ENCODE measurements at places on chromosomes 13 and 19.
A peak's percentile ranks its signal among the peaks of the same experiment; 100 is the strongest.

GRCh38 chr13:109870696-109871370 is 84.5 kb upstream of the IRS2 start:
- DNase-seq = no peak

DNA sequence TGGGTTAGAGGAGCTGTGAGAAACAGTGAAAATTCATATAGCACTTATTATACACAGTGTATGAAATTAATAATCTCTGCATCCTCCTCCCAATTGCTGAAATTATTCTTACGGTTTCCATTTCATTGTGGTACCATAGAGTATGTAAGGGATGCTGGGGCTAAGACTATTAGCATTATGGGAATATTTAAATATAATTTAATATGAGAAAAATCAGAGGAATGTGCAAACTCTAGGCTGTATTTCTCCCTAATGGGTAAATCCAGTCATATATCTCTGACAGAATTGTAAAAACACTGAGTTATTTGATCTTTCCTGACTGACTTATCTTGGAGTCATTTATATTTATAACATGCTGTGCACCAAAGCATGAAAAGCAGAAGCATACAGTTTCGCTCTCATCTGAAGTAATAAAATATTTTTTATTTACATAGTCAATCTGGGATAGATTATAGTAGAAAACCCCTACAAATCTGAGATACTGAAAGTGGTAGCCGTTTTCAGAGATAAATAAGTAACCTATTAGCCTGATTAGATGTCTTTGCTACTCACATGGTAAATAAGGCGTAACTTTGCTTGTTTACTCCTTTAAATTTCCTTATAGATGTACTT is 34.9 kb downstream of the LRCH1 start:
- no peak for DNase-seq

GRCh38 chr13:111549464-111549863 is 229.0 kb downstream of the TEX29 start:
- DNase-seq = no peak

DNA sequence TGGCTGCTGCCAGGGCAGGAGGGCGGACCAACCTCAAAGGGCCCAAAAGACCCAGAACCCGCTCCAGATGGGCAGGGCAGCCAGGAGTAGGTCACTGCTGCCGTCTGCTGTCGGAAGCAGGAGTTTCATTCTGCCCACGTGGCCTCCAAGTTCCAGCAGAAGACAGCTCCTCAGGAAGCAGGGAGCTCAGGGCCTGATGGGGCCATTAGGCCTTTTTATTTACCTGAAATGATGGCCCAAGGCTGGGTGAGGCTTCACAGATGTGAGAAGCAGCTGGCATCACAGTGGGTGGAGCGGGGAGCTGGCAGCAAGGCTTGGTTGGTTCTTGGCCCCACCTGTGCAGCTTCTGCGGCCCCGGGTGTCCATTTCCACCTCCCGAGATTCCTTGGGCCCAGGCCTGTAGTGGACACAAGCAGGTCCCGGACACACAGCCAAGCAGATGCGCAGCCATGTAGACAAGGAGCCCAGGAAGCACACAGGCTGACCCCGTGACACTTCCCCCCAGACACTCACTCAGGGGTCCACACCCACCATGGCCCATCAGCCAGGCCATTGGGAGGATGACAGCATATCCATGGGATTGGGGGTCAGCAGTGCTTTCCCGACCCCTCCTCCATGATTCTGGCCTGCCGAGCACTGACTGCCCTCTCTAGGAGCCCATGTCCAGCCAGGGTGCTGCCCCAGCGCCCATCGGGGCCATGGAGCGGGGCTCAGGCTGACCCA is 26.4 kb downstream of the C13orf46 start:
- no peak for DNase-seq

DNA sequence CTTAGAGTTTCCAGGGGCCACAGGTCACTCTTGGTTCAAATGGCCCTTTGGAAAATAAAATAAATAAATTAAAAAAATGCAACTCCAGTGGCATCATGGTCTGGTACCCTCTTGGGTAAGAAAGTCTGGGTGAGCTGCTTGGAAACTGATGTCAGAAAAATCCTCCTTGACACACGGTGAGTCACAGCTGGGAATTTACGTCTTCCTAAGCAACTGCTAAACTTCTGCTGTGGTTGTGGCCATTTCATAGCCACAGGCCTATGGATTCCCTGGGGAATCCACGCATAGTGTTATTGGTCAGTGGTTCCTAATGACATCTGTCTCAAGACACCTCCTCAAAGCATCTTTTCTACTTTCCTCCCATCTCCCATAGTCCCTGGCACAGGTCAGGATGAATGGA is 220.8 kb downstream of the COG6 start:
- no peak for DNase-seq

GRCh38 chr19:2096034-2096479 is at the start of gene MOB3A:
Gene MOB3A, minus strand, starts transcription at chr19:2096326. Its CDS starts 17,766 bp downstream, at chr19:2078560.
- peak; percentile 87 for DNase-seq

- DNase-seq = no peak
Observed at GRCh38 chr13:90908792-90909191, 438.7 kb upstream of the MIR17HG start.

DNA sequence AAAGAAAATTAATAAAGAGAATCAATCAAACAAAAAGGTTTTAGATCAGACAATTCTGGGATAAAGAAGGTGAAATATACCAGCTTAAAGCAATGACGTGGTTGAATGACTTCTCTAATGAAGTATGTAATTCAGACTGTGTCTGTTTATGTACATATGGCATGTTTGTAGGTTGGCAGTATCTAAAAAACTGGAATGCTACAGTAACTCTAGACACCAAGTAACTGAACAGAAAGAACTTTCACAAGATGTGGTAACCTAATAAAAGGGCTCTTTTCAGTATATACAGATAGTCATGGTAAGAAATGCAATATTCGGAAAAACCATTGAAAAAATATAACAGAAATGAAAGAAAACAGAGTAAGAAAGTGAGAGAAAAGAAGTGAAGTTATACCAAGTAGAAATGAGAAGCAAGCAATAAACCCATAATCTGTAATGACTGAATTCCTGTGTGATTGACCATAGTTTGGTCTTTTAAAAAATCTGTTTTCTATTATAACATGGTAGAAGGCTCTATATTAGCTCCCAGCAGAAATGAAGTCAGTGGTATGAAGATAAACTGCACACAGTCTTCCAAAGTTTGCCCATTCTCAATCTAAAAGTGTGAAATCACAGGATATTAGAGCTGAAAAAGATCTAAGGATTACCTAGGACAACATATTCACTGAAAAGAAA is 31.4 kb downstream of the ELF1 start:
- DNase-seq = no peak

GRCh38 chr19:6015841-6016545 is 38.1 kb upstream of the RANBP3 start:
- DNase-seq = no peak

DNA sequence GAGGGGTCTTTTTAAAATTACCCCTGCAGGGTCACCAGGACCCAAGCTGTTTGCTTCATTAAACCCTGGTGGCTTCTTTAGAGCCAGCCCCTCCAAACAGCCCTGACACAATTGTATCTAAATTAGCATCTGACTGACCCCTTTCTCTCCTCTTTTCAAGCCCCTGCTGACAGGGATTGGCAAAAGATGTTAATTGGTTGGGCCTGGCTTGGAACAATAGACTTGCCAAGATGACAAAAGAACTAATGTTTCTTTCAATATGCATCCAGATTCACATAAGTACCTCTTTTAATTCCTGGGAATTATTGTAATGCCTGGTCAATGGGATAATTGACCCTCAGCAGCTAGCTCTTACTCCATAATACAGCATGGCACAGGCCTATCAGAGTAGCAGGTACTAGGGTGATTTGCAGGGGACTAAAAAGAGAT is 140.8 kb downstream of the SHISA2 start:
- DNase-seq = no peak

DNA sequence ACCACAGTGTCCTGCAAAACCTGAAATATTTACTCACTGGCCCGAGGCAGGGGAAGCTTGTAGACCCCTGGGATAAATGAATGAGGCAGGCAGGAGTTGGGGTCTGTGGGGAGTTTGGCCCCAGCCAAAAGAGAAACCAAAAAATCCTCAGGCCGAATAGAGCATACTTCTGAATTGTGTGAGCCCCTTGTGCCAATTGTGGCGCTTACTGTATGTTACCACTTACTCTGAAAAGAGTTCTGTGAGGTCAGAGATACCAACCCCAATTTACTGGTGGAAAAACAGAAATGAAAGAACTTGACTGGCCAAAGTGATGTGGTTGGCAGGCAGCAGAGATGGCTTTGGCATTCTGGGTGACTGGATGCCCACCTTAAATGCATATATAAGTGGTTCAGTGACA is 6.9 kb downstream of the CARM1 start:
- DNase-seq = no peak

DNA sequence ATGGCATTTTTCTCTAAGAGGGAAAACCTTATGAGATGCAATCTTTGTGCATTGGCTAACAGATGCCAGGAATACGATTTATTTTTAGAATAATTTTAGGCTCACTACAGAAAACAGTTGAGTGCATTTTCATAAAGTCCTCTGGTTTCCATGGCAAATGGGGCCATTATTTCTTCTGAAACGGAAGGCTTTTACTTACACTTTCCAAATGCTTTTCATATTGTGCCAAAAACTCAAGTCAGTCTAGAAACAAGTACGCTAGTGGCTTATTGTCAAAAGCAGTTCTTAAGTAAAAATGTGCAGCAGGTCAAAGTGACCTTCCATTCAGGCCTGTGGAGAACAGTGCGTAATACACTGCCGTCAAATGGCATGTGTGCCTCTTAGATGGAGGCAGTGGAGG is 628.7 kb downstream of the EFNB2 start:
- DNase-seq = no peak

DNA sequence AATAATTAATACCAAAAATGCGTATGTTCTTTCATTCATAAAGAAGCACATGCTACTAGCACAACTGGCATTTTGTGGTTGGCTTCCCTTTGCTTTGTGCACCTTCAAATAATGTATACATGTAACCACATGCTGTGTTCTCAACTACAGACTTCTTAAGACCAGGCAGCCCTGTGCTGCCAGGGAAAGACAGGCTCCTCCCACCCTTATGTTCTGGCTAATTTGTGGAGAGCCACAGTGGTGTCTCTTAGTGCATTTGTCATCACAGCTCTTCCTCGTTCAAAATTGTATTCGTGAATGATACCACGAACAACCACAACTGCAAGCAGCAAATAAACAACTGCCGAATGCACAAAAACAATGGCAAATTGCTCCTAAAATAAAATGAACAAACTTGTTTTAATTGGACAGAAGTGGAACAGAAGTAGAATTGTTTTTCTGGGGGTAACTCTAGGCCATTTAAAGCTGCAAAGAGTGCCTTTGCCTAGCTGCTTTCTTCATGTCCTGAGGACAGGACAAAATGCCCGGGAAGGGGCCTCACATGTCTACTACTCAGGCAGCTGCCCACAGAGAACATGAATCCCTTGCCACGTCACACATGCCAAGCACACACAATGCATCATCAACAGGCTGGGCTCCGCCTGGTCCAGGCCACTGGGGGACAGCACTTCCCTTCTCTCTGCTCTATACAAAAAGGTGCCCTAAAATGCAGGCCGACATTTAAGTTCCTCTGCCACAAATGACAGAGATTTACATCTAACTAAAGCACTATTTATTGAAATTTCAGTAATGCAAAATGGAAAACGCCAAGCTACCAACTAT is 21.7 kb downstream of the IRS2 start:
- DNase-seq = no peak

- no peak for DNase-seq
Observed at GRCh38 chr13:38854226-38854625, 136.4 kb downstream of the STOML3 start.

GRCh38 chr13:104823709-104824108 is 1711.8 kb downstream of the EFNB2 start:
- no peak for DNase-seq

- no peak for DNase-seq
Observed at GRCh38 chr13:34577051-34577450, 365.0 kb upstream of the NBEA start.

DNA sequence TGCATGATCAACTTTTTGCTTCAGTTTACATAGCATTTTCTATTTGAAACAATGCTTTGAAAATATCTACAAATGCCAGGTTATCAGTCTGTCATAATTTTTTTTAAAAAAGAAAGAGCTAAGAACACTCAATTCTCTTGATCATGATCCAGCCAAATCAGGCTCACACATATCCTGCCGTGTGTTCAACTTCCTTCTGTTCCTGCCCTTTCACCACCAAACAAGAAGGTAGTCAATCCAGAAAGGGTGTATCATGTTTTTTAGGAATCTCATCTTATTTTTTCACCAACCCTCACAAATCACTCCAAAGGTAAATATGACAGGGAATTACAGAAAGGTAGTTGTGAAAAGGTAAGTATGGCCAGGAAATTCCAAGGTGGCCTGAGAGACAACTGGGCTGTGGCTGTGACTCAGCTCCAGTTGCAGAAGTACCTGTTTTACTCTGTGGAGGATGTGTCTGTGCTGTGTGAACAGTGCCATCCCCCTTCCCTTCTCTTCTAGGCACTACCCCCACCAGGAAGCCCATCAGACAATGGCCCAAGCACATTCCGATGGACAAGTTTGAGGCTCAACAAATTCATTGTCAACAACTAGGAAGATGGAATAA is 138.8 kb upstream of the GJB6 start:
- no peak for DNase-seq

GRCh38 chr19:29831041-29831548 is 19.3 kb downstream of the CCNE1 start:
- DNase-seq = peak; percentile 46

- no peak for DNase-seq
Observed at GRCh38 chr13:44313674-44314073, 60.0 kb upstream of the SERP2 start.

GRCh38 chr13:30443957-30444404 is 21.7 kb downstream of the UBE2L5 start:
- DNase-seq = no peak

GRCh38 chr19:17323964-17324332 is 10.7 kb downstream of the ANO8 start:
- no peak for DNase-seq

DNA sequence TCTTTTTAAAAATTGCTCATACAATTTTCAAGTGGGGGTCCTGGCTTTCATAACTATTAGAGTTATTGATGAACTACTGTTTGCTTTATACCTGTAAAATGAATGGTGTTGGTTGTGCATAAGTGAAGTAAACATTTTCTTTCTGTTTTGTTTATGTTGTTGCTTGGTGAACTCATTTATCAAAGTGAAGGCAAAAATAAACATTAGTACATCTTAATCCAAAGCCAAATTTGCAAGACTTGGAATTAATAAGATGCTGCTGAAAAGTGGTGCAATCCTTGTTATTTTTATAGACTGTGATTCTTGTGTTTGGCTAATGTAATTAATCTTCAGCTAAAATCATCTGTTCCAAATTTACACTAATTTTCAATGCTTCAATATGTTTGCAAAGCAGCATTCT is 24.4 kb upstream of the DCT start:
- no peak for DNase-seq

- DNase-seq = no peak
Observed at GRCh38 chr13:42305503-42305902, 33.6 kb downstream of the AKAP11 start.

GRCh38 chr13:95457294-95457693 is 95.2 kb upstream of the CLDN10 start:
- no peak for DNase-seq

GRCh38 chr13:60094385-60095088 is 69.2 kb downstream of the DIAPH3 start:
- no peak for DNase-seq
